Esophagus squamous epithelium (tissue), 5 donors: ENCODE measurements at places on chromosomes 1 and 21.

DNA sequence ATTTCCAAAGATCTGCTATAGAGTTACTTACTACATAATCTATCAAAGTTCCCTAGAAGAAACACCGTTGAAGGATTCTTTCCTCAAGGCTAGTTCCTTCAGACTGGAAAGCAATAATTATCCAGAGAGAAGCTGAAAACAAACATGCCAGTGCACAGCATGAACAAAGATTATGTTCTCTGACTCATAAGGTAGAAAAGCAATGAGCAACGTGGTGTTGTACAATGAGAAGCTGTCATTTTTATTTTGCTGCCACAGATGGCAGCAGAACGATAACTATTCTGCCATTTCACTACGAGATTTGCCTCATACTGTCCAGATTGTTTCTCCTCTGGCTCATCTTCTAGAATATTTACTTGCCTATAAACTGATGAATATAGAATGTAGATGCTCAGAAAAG lies 10.7 kb downstream of the EXTL2 start:
- DNase-seq, result no peak

GRCh38 chr21:27837936-27838335 lies 871.0 kb upstream of the ADAMTS5 start:
- no peak for DNase-seq

GRCh38 chr21:35348686-35349085 lies 299.6 kb upstream of the RUNX1 start:
- no peak for DNase-seq

- DNase-seq, result no peak
Measured at GRCh38 chr1:190540366-190540765, 62.7 kb upstream of the BRINP3 start.

DNA sequence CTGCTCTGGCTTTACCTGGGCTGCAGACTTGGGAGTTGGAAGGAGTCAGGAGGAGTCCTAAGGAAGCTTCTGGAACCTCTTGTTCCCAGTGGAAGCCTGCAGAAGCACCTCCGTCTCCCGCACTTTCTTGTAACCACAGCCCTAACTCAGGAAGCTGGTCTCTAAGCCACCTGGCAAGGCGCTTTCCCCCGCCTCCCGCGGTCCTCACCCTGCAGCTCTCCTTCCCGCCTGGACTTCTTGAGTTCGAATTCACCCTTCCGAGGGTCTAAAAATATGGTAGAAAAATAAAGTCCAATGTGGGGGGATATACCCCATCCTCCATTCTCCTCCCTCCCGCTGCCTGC lies 15.1 kb downstream of the PAX7 start:
- DNase-seq, result no peak

DNA sequence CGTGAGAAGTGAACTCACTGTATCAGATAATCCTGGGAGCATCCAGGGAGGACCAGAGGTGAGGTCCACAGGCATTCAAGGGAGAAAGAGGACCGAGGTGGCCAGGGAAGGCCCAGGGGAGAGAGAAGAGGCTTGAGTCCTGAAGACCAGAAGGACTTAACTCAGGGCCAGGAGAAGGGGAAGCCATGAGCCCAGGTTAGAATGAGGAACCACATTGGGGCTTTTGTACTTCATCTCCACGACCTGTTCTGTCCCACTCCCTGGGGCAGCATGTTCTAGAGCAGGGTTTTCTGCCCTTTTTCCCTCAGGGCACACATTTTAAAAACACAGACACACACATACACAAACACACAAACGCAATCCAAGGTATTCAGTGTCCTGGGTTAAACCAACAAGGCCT lies 8.4 kb downstream of the LGR6 start:
- DNase-seq, result no peak

- DNase-seq, result no peak
Measured at GRCh38 chr1:81812712-81813111, 12.0 kb downstream of the ADGRL2 start.

GRCh38 chr21:45473496-45474322 lies 68.5 kb downstream of the SLC19A1 start:
- no peak for DNase-seq

DNA sequence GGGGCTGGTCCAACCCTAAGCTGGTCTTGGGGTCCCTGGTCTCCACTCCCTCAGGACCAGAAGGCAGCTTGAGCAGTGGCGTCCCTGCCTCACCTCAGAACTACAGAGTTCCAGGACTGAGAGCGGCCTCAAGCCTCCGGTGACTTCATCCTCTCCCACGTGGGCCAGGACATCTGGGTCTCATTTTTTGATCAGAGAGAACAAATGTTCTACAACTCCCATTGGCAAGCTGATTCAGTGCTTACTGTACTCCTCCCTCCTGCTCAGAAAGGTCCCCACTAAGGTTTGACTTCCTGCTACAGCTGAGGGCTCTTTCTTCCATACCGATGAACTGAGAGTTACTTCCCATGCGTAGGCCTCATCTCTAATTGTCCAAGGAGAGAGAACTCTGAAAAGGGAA lies 78.5 kb downstream of the PLXNA2 start:
- no peak for DNase-seq

DNA sequence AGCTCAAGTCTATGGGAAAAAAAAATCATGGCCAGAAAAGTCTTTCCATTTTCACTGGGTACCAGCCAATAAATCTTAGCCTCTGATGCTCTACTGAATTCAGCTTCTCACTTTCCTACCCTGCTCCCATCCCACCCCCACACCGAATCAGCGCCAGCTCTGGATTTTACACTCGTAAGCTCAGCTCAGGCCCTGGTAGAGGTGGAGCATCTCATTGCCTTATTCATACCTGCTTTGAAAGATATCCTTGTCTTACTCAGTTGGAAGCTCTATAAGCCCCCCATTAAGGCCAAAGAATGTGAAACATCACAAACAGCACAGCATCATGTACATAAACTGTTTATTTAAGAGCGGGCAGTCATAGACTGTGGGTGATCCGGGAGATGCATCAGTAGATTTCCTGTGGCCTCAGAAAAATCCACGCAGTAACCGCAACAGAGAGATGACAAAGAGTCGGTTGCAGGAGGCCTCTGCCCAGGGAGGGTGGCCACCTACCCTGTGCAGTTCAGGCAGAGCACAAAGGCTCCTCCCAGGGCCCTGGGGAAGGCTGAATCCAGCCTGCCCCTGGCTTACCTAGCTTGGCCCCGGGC lies 36.4 kb upstream of the ETS2 start:
- DNase-seq, result no peak
